Activated T-helper 17 cell treated with anti-CD3 and anti-CD28 coated beads, Interleukin-2, amount 50 U/mL, for 72 hours (primary cell): ENCODE measurements at places on chromosomes 12 and 14.

- no peak for ATAC-seq
Observed at GRCh38 chr14:89625244-89625713, 208.2 kb upstream of the FOXN3 start.

GRCh38 chr12:30840715-30841114 lies 85.8 kb upstream of the TSPAN11 start:
- no peak for ATAC-seq

DNA sequence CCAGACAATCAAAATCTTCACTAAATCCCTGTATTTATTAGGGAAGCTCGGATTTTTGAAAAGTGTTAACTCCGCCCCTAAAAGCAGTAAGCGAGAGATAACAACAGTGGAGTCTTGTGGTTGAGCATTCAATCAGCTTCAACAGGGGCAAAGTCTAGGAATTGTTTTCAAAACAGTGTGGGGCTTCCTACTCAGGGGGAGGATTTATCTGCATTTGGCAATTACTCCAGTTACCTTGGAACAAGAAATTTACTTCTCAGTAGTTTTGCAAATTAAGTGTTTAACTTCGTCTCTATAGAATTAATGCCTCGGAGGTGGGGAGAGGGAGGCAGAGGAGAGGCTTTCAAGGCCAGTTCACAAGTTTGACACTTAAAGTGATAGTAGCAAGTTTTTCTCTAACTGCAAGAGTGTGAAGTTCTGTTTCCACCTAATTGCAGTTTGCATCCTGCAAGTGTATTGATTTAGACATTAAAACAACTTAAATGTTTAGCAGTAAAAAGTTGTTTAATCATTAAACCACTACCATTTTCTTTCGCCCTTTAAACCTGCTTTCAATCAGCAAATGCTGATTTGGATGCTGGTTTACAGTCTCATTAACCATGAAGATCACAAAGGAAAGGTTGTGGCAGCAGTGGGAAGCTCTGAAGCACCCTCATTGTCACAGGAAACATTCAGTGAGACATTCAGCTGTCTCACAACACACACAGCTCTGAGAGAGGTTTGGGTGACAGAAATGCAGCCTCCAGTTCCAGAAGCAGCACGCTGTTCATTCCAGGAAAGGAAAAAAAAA lies 102.0 kb downstream of the HMGA2 start:
- ATAC-seq = no peak

- no peak for ATAC-seq
Observed at GRCh38 chr14:40204441-40205175, 772.4 kb upstream of the FBXO33 start.

- ATAC-seq = no peak
Observed at GRCh38 chr14:38788060-38788459, 315.0 kb downstream of the SEC23A start.

DNA sequence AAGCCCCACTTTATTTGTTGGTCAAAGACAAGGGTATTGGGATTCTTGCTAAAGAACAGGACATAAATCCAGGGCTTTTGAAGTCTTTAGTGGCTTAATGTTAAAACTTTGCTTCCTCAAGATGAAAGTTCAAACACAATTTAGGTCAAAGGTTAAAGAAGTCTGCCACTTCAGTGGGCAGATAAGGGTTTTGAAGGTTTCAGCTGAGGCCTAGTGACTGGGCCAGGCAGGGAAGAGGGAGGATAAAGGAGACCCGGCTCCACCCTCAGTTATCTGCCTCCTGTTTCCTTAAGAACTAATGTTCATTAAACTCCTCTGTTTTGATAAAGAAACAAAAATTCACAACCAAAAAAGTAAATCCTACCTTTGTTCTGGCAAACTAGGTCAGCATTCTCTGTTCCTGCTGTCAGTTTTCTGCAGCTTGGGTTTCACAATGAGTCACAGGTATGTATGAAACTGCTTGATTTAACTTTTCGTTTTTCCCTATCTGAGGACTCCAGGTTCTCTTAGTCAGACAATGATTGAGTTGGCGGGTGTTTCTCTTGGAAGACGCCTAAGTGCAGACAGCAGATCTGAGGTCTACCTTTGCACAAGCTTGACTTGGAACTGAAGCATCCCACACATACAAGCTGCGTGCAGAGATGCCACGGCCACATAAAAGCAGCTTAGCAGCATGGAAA lies 208.3 kb downstream of the EXOC5 start:
- ATAC-seq = peak; percentile 97

DNA sequence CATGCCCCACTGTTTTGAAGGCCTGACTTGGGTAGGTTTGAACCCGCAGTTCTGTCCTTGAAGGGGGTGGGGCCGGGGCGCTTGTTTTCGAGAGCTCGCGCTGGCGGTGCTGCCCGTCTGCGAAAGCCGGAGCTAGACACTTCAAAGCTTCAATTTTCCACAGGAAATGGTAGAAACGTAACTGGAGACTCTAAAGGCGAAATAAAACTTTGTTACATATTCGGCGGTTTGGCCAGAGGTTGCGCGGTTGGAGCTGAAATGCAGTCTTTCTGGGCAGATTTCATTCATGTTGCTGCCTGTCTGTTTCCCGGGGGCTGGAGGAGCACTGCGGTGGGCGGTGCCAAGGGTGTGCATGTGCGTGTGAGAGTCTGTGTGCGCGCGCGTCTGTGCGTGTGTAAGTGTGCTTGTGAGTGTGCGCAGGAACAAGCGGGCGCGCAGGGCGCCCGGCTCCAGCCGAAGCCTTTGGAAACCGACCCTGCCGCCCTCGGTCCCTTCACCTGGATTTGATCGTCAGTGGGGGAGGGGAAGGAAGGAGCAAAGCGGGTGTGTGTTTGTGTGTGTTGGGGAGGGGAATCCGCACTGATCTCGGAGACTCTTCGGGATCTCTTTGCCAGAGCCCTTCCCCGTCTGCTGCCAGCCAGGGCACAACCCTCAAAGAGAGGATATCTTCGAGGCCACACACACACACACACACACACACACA lies 227.7 kb upstream of the CRY1 start:
- peak; percentile 23 for ATAC-seq

GRCh38 chr12:131795690-131796410 lies 32.3 kb upstream of the MMP17 start:
- ATAC-seq = no peak

DNA sequence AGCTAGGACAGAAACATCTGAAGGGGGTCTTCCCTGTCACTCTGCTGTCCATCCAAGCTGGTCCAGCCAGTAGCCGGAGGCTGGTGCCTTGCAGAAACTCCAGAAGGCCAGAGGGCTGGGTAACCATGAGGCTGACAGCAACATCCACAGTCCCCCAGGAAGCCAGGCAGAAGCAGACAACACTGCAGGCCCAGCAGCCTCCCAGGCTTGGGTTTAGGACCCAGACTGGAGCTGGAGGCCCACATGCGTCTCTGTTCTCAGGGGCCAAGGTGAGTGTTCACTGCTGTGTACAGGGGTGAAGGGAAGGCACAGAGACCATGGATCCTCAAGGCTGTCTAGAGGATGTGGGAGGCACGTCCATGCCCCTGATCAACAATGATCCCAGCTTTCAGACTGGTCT lies 136.4 kb upstream of the PRMT8 start:
- no peak for ATAC-seq

DNA sequence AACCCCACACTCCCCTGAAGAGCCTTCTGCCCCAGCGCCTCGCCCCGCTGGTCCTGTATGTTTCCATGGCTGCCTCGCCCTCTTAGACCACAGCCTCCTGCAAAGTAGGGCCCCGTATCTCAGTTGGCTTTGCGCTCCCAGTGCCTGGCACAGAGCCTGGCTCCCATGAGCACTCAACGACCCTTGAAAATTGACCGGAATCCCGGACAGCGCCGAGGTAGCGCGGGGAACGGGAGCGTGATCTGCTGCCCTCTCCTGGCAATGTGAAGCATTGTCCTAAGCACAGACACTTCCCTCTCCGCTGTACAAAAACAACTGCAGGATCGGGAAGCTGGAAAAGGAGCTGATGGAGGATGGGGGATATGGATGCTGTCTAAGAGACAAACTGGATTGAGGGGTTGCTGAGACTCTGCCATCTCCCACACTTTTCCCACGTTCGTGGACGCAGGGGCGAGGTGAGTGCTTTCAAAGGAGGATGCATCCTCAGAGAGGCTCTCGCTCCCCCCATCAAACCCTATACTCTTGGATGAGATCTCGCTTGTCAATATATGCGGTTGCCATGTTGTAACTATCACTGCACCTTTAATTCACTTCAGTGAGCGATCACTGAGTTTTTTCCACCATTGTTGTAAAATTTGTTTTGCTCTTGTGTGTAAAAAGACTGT lies 10.7 kb upstream of the FKBP4 start:
- peak; percentile 87 for ATAC-seq
